ENCODE measurements at places on chromosomes 13 and 19.

DNA sequence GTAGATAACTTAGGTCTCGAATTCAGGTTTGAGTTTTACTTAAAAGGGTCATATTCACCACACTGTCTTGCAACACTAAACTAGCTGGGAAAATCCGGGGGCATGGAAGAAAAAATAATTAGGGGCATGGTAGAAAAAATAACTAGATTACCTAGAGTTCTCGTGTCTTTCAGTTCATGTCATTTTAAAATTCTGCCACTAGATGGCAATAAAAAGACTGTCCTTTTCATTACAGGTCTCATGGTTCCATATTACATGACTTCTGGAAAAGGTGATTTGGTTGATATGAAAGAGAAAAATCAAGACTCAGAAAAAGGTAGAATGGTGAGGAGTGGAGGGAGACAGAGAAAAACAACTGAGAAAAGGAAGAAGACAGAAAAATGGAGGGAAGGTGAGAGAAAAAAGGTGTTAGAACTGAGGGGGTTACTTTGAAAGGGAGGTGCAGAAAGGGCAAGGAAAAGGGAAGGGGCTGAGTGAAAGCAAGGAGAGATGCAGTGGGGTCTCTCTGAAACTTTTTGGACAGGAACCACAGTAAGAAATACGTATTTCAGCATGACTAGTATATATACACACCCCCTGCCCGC, 299.0 kb downstream of the KLF12 start:
- DNase-seq: peak; percentile 48

DNA sequence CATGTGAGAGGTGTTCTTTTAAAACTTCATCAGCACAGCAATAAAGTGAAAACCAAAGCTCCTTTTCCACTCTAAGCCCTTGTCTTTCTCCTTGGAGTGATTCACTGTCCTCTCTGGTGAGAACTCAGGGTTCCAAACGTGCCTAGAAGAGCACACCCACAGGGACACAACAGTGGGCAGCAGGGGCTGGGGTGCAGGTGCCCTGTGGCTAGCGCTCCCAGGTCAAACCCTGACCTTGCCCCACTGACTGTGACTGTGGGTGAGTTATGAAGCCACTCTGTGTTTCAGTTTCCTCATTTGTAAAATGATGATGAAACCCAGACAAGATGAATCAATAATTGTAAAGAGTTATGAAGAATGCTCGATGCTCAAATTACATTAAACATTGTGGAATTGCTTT, 37.6 kb upstream of the IGFL1 start:
- DNase-seq: no peak

DNA sequence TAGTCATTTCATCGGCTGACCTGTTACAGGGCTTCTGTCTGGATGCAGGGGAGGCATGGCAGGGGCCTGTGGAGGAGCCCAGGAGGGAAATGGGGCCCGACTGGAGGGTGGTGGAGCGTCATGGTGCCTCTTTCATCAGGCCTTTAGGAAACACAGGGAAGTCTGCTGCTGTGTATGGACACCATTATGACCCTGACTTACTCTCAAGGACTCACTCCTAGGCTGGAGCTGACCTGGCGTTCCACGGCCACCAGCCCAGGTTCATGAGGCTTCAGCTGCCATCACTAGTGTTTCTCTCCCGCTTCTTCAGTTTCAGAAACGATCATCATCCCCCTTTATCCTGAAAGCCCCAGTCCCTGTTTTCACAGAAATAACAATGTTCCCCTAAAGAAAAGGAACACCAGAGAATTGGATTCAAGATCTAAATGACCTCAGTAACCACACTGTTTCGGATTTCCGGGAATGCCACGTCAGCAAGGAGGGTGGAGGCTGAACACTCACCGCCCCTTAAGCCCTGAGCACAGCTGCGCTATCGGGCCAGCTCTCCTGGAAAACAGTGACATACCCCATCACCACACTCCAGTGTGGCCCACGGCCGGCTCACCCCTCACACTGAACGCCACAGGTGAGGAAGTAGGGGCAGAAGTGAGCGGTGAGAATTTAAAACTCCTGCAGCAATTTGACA, 67.6 kb downstream of the SOX1 start:
- DNase-seq: no peak

DNA sequence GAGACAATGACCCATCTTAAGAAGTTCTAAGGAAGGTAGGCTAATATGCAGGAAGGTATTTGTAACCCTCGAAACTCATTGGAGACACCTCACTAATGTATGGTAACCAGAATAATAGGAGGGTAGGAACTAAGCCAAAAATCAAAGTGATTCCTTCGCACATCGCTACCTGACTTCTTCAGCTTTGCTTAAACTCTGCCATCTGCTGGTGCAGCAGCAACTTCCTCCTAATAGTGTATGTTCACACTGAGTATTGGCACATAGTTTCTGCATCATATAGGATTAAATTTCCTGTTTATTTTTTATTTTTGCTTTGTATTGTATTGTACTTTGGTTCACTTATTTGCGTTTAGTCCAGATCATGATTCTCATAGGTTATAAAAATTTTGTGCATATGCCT, 676.2 kb downstream of the GPC5 start:
- no peak for DNase-seq

DNA sequence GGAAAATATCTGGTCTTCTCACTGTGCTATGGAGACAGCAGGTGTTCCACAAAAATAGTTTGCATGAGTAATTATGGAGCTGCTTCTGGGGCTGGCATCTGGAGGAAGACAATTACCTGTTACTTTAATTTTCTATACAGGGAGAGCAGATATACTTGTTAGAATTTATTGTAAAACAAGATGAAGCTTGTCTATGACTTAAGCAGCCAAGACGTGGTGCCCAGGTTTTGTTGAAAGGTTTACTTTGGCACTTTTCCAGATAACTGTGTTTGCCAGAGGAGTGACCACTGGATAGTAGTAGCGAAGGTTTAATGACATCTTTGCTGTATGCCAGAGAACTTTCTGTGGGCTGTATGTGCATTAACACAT, 134.5 kb upstream of the KL start:
- peak; percentile 91 for DNase-seq

GRCh38 chr19:7393939-7394730, 45.4 kb downstream of the ARHGEF18 start:
- DNase-seq: no peak

GRCh38 chr19:4504891-4505569, 13.3 kb downstream of the PLIN4 start:
- no peak for DNase-seq

- no peak for DNase-seq
Observed at GRCh38 chr19:3289971-3290569, 65.6 kb downstream of the CELF5 start.

DNA sequence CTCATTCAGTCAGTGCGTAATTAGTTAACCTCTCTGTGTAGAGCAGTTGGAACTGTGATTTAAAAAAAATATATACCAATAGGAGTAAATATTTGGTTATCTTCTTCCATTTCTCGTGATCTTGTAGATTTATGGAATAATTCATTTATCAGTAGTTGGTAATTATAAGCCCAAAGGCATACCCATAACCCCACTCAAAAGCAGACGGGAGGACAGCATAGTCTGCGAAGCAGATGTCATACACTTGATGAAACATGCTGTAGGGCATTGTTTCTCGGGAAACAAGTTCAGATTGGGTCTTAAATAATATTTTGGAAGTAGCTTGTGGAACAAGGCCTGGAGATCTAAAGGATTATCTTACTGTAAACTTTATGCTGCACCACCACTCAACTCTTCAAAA, 119.7 kb downstream of the FRY start:
- DNase-seq: no peak

GRCh38 chr13:87999240-87999700, 328.1 kb downstream of the SLITRK5 start:
- no peak for DNase-seq

- DNase-seq: peak; percentile 60
Observed at GRCh38 chr19:50794074-50794875, 4.1 kb downstream of the ACP4 start.

DNA sequence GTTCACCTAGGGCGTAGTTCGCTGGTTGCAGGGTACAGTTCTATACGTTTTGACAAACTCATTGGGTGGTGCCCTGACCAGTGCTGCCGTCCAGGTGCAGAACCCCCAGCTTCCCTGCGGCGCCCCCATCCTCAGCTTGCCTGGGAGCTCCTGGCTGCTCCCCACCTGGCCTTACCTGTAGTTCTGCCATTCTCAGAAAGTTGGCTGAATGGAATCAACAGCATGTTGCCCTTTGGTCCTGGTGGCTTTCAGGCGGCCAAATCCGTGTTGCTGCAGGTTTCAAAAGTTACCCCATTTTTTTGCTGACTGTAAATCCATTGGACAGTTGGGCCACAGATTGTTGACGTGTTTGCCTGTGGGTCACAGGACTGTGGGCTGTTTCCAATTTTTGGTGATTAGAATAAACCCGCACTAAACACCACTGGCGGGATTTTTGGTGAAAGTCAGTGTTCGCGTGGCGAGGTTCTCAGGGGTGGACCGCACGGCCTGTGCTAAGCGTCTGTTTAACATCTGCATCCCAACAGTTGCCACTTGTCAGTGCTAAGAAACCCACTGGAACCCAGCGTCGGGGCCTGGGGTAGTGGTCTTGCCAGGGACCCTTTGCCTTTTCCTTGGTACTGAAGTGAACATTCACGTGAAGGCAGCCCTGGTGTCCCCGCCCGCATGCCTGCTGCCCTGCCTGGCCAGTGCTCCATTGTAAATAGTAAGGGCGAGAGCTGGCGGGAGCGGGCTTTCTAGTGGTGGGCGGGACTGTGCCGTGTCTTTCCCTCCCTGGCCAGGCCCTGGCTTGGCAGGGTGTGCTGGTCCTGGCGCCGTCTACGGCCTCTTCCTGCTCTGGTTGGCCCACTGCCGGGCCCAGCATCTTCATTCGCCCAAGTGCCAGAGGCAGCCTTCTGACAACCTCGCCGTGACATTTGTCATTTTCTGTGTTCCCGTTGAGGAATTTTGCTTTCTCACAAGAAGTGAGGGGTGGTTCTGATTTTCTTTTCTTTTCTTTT, 3.3 kb downstream of the DOT1L start:
- no peak for DNase-seq

DNA sequence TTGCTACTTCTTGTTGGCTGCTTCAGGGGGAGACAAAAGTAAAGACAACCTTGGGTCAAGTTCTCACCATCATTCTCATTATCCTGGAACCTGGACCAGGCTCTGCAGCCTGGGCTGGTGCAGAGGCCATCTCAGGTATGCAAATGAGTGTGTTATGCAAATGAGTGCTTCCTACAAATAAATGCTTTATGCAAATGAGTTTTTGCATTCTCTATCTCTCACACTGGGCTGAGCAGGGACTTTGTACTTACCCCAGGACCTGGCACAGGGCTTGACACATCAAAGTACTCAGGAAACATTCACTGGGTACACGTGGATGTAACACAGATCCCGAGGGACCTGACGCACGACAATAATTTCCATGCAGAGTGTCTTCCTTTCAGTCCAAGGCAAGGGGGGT, 103.0 kb downstream of the DNAJC15 start:
- no peak for DNase-seq

DNA sequence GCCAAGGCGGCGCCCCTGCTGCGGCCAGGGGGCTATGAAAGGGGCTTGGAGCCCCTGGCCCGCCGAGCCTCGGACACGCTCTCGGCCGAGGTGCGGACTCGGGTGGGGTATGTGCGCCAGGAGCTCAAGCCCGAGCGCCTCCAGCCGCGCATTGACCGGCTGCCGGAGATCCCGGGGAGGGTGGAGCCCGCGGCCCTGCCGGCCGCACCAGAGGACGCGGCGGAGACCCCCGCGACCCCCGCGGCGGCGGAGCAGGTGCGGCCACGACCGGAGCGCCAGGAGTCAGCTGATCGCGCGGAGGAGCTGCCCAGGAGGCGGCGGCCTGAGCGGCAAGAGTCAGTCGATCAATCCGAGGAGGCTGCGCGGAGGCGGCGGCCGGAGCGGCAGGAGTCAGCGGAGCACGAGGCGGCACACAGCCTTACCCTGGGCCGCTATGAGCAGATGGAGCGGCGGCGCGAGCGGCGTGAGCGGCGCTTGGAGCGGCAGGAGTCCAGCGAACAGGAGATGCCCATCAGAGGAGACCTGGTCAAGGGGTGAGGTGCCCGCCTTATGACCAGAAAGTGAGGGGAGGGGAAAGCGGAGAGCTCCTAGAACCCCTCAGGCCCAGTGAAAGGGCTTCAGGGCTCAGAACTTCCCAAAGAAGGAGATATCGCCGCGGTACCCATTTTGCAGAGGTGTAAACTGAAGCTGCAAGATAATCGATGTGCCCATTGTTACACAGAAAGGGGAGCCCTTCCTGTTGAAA, 8.8 kb upstream of the SHKBP1 start:
- no peak for DNase-seq

DNA sequence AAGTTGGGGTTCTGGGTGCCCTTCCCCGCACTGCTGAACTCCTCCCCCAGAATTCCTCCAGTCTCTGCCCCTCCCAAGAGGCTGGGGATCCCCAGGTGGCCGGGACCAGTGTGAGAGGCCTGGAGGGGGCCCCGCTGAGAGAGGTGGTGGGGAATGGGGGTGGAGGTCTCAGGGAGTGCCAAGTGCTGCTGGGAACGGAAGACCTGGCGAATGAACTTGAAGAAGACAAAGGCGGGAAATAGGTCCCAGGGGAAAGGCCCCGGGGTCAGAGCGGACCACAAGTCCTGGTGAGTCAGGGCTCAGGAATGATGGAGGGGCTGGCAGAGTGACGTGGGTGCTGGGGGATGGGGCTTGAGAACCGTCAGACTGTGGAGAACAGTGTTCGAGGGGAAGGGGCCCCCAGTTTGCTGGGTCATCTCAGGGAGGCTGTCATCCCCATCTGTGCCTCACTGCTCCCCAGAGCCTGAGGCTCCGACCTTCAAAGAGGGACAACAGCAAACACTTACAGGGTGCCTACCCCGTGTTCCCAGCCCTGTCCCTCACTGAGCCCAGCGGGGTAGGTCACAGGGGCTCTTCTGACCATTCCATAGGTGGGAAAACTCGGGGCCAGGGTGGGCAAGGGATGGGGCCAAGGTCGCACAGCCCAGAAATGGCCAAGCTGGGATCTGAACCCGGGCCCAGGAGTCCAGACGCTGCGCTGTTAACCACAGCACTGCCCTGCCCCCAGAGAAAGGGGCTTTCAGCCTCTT, 16.0 kb upstream of the SEMA6B start:
- DNase-seq: no peak

DNA sequence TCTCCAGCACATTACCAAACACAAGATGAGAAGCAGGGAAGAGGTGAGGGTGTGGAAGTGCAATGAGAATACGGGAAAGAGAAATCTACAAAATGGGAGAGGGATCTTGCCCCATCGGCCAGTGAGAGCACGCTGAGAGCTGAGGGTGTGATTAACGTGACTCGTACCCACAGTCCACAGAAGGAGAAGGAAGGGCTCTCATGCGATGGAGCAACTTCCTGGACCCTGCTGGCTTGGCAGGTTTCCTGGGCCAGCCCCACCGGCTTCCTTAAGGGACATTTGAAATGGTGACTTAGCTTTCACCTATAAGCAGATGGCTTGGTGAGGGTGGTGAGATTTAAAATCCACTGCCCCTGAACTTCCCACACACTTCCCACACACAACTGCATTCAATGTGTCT, 740.1 kb downstream of the UQCRFS1 start:
- no peak for DNase-seq

DNA sequence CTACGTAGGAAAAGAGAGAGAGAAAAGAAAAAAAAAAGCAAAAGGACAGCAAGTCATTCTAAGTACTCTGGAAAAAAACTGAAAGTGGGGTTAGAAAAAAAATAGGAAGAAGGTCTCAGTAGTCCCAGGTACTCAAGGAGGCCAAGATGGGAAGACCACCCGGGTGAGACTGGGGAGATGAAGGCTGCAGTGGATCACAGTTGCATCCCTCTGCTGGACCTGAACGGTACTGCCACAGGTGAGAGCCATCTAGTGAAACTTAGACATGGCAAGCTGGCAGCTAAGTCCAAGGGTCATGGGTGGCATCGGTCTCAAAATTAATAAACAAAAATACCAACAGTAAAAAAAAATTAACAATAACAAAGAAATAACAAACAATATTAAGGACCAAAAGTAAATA, 41.0 kb upstream of the ZNF91 start:
- DNase-seq: no peak

All from NCI-H1105 treated with DMSO at 0.1 percent for 48 hours (cell line).